Dorsolateral prefrontal cortex (tissue), 122 donors: ENCODE measurements at places on chromosomes 12 and 14.

GRCh38 chr14:101556131-101556530 is 5.2 kb upstream of the DIO3 start:
- no peak for DNase-seq

DNA sequence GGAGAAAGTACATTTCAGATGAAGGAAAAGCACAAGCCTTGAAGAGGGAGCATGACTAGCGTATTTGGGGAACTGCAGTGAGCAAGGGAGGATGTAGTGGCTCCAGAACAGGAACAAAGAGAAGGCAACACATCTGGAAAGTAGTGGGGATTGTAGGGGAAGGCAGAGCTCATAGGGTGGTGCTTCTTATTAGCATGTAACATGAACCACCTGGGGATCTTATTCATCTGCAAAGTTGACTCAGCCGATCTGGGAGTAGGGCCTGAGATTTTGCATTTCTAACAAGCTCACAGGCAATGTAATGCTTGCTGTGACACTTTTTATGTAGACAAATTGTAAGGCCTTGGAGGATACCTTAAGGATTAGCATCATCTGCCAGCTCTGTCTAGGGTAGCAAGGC is 447.3 kb downstream of the NELL2 start:
- no peak for DNase-seq

DNA sequence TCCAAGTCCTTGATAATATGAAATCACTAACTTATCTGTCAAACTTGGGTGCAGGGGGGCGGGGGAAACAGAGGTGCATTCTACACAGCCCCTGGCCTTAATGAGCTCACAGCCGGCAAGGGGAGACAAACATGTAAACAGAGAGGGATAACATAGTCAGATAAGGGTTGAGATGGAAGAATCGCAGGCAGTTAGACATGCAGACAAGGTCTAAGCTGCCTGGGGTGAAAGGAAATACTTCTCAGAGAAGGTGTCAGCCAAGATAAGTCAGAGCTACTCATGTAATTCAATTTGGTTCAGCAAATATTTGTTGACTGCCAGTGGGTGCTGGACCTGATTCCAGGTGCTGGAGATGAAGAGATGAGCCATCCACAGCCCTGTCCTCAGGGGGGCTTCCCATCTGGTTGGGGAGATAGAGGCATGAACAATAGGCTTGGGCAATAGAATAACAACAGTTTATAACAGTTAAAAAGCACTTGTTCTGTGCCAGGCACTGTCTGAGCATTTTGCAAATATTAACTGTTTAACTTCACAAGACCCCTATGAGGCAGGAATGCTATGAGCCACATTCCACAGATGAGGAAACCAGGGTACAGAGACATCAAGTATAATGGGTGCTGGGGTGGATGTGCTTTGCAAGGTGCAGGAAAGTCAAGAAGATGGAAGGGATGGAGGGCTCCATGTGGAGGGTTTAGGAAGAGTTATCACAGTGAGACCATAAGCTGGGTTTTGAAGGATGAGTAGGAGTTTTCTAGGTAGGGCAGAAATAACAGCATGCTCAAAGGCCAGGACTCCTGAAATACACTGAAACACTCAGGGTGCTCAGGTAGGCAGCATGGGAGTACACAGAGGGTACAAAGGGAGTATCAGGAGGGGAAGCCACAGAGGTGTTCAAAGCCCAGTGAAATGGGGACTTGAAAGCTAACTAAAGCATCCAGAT is 79.0 kb downstream of the WSCD2 start:
- DNase-seq, result no peak

- DNase-seq, result no peak
Observed at GRCh38 chr12:48388938-48389337, 38.2 kb upstream of the ZNF641 start.

DNA sequence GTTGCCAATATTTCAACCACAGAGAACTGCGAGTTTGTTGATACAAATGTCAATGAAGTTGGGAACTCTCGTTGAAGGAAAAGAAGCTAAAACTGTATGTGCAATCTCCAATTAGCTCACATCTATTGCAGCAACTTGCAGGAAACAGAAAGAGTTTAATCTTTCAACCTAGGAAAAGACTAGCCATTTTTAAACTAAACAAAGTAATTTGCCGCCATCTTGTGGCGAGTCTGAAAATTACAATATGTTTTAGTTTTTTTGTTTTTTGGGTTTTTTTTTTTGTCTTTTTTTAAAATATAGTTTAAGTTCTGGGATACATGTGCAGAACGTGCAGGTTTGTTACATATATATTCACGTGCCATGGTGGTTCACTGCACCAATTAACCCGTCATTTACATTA is 131.2 kb upstream of the FOXG1 start:
- no peak for DNase-seq
